Type B pancreatic cell (in vitro differentiated cells): ENCODE measurements at places on chromosomes 3 and 15.

GRCh38 chr3:114234745-114235144 is 2.6 kb downstream of the ZNF80 start:
- no peak overlapping the region for H3K4me3 ChIP-seq
- no peak overlapping the region for H3K27ac ChIP-seq
- DNase-seq = no peak
- no peaks in the 10 kb centered on the region for H3K27me3 ChIP-seq
- no peaks in the 10 kb centered on the region for H3K4me1 ChIP-seq
- H3K36me3 ChIP-seq = no peaks in the 10 kb centered on the region

GRCh38 chr3:122609798-122610559 is 32.5 kb downstream of the PARP15 start:
- no peaks in the 10 kb centered on the region for H3K27me3 ChIP-seq
- no peak overlapping the region for H3K4me3 ChIP-seq
- peak overlapping the region; percentile 11 for H3K27ac ChIP-seq
- no peaks in the 10 kb centered on the region for H3K36me3 ChIP-seq
- H3K4me1 ChIP-seq = no peaks in the 10 kb centered on the region

DNA sequence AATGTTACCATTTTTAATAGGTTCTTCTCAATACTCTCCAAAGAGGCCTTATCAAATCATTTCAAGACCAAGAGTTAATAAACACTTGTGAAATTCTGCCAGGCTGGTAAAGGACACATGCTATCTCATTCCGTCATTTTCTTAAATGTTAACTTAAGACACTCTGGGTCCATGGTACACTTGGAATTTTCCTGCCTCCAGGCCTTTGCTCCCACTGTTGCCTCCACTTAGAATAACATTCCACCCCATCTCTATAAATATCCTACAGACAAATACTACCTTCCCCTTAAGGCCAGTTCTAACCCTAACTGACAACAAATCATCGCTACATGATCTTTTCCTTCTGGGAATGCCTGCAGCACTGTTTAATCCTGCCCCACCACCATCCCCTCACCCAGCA is 24.1 kb downstream of the MAGI1 start:
- no peak for DNase-seq
- peaks cover 35% of the 10 kb centered on the region for H3K4me1 ChIP-seq
- H3K36me3 ChIP-seq = no peaks in the 10 kb centered on the region
- H3K4me3 ChIP-seq = no peak overlapping the region

GRCh38 chr3:51304230-51304629 is 80.9 kb upstream of the MANF start:
- H3K4me3 ChIP-seq = no peak overlapping the region
- H3K27me3 ChIP-seq = no peaks in the 10 kb centered on the region
- H3K27ac ChIP-seq = no peak overlapping the region
- DNase-seq = no peak

DNA sequence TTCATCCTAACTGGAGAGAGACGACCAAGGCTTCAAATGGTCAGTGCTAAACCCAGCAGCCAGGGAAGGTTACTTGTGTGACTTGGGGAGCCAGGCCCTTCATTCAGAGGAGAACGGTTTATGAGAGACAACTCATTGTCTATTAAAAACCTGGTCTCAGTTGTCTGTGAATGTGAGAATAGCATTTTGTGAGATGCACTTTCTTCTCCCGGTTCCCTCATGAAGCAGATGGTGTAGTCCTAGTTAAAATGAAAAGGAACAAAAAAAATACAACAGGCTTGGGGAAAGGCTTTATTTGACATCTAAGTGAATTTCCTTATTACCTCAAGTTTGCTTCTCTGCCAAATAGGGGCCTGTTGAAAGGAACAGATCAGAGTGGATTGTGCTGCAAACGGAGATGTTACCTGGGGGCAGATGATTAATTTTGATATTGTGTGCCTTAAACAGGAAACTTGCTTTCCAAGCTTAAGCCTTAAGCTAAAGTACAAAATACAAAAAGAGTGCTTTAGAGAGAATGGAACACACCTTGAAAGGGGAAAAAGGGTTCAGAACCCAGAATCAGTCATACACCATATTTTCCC is 202.7 kb upstream of the BHLHE40 start:
- no peak for DNase-seq
- H3K27ac ChIP-seq = peak overlapping the region; percentile 95
- H3K27me3 ChIP-seq = no peaks in the 10 kb centered on the region
- peaks cover 30% of the 10 kb centered on the region for H3K4me1 ChIP-seq

DNA sequence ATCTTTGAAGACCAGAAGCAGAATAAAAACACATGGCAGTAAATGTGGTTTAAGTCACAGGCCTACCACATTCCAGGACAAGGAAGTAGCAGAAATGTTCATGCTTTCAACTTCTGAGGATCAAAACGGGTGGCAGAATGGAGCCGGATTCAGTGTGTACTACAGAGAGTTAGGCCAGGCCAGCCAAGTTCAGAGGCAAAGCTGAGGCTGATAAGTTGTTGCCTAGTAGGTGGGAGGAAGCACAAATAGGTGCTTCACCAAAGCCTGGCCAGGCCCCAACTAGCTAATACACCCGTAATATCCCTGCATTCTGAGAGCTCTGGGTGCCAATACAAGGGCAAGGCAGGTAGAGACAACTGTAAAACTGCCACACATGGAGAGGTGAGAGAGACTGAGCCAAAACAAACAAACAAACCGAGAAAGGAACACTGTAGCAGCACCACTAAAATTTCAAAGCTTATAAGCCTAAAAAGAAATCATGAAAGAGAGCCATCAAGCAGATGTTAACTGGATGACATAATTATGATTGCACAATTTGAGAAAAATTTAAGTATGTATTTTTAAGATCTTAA is 156.4 kb upstream of the CBLB start:
- H3K36me3 ChIP-seq = no peaks in the 10 kb centered on the region
- no peaks in the 10 kb centered on the region for H3K4me1 ChIP-seq
- H3K27me3 ChIP-seq = no peaks in the 10 kb centered on the region
- DNase-seq = no peak
- H3K27ac ChIP-seq = no peak overlapping the region
- no peak overlapping the region for H3K4me3 ChIP-seq

GRCh38 chr15:67744331-67745072 is 80.8 kb upstream of the SKOR1 start:
- H3K27me3 ChIP-seq = no peaks in the 10 kb centered on the region
- peak overlapping the region; percentile 75 for H3K27ac ChIP-seq
- H3K4me3 ChIP-seq = peak overlapping the region; percentile 27
- no peaks in the 10 kb centered on the region for H3K36me3 ChIP-seq
- peaks cover 26% of the 10 kb centered on the region for H3K4me1 ChIP-seq

GRCh38 chr15:99239545-99240198 is 9.7 kb downstream of the TTC23 start:
- no peak overlapping the region for H3K4me3 ChIP-seq
- DNase-seq = no peak
- H3K4me1 ChIP-seq = peaks cover 4% of the 10 kb centered on the region
- H3K27me3 ChIP-seq = no peaks in the 10 kb centered on the region

- H3K4me3 ChIP-seq = no peak overlapping the region
- no peak for DNase-seq
- H3K36me3 ChIP-seq = no peaks in the 10 kb centered on the region
- H3K27ac ChIP-seq = no peak overlapping the region
- peaks cover 28% of the 10 kb centered on the region for H3K4me1 ChIP-seq
These were observed 29.4 kb downstream of the TNFAIP8L3 start for GRCh38 chr15:51065261-51065660.

- no peak for DNase-seq
- H3K27me3 ChIP-seq = no peaks in the 10 kb centered on the region
- H3K27ac ChIP-seq = no peak overlapping the region
- H3K36me3 ChIP-seq = no peaks in the 10 kb centered on the region
- no peak overlapping the region for H3K4me3 ChIP-seq
These were observed 274.1 kb upstream of the CTNNB1 start for GRCh38 chr3:40925231-40925630.

GRCh38 chr15:62392376-62392775 is 227.3 kb upstream of the C2CD4B start:
- H3K4me3 ChIP-seq = peak overlapping the region; percentile 96
- peaks cover 8% of the 10 kb centered on the region for H3K27me3 ChIP-seq
- no peak for DNase-seq
- H3K4me1 ChIP-seq = peaks cover 8% of the 10 kb centered on the region

GRCh38 chr3:31503456-31503855 is 29.3 kb upstream of the STT3B start:
- no peak for DNase-seq
- H3K4me3 ChIP-seq = no peak overlapping the region
- peak overlapping the region; percentile 28 for H3K27ac ChIP-seq
- H3K27me3 ChIP-seq = no peaks in the 10 kb centered on the region

GRCh38 chr3:54273791-54274190 is 151.4 kb downstream of the CACNA2D3 start:
- no peak overlapping the region for H3K4me3 ChIP-seq
- peaks cover 4% of the 10 kb centered on the region for H3K4me1 ChIP-seq
- no peak for DNase-seq
- H3K36me3 ChIP-seq = no peaks in the 10 kb centered on the region
- peaks cover 16% of the 10 kb centered on the region for H3K27me3 ChIP-seq

- peaks cover 5% of the 10 kb centered on the region for H3K4me1 ChIP-seq
- no peak overlapping the region for H3K4me3 ChIP-seq
- peak overlapping the region; percentile 62 for H3K27ac ChIP-seq
- H3K27me3 ChIP-seq = no peaks in the 10 kb centered on the region
- H3K36me3 ChIP-seq = peaks cover 35% of the 10 kb centered on the region
These were observed 22.4 kb downstream of the PRKCI start for GRCh38 chr3:170244576-170244975.

DNA sequence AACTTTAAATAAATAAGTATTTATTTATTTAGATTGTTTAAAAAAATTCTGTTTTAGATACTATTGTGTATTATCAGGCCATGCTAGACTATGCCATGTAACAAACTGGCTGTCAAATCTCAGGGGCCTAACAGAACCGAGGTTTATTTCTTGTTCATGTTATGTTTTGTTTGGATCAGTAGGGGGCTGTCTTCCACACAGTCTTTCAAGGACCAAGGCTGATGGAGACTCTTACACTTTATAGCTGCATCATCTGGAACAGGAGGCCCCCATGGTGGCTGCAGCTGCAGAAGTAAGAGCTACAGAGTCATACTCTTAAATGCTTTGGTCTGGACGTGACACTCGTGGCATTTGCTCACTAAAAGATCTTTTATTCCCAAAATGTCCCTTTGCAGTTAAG is 33.0 kb upstream of the ARL14 start:
- no peaks in the 10 kb centered on the region for H3K36me3 ChIP-seq
- no peaks in the 10 kb centered on the region for H3K27me3 ChIP-seq
- no peak overlapping the region for H3K27ac ChIP-seq
- DNase-seq = no peak

DNA sequence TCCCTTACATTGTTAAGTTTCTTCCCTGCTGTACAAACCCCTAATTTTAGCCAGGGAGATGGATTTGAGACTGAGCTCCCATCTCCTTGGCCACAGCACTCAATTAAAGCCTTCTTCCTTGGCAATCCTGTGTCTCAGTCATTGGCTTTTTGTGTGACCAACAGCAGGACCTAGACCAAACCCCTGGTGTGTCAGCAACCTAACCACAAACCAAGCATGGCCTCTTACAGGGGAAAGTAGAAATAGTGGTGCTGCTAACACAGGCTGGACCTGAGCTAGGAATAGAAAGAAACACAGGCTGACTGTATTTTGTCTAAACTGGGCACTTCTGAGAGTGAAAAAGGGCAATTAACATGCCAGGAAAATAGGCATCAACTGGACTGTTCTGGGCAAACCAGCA is 37.9 kb downstream of the PPCDC start:
- no peak overlapping the region for H3K4me3 ChIP-seq
- peaks cover 7% of the 10 kb centered on the region for H3K36me3 ChIP-seq
- H3K4me1 ChIP-seq = peaks cover 28% of the 10 kb centered on the region

GRCh38 chr15:101368861-101369642 is 74.0 kb upstream of the SNRPA1 start:
- DNase-seq = no peak
- H3K36me3 ChIP-seq = no peaks in the 10 kb centered on the region
- peaks cover 8% of the 10 kb centered on the region for H3K27me3 ChIP-seq
- H3K27ac ChIP-seq = no peak overlapping the region
- peaks cover 25% of the 10 kb centered on the region for H3K4me1 ChIP-seq

- no peaks in the 10 kb centered on the region for H3K27me3 ChIP-seq
- no peak for DNase-seq
- no peak overlapping the region for H3K4me3 ChIP-seq
- H3K27ac ChIP-seq = no peak overlapping the region
- H3K4me1 ChIP-seq = no peaks in the 10 kb centered on the region
These were observed 18.6 kb downstream of the CD200R1 start for GRCh38 chr3:112956351-112956750.

GRCh38 chr3:30199855-30200254 is 406.5 kb upstream of the TGFBR2 start:
- no peaks in the 10 kb centered on the region for H3K36me3 ChIP-seq
- no peak for DNase-seq
- H3K27me3 ChIP-seq = no peaks in the 10 kb centered on the region
- H3K4me3 ChIP-seq = no peak overlapping the region
- H3K4me1 ChIP-seq = peaks cover 10% of the 10 kb centered on the region

GRCh38 chr3:104080088-104080626 is 1286.6 kb upstream of the ALCAM start:
- H3K4me1 ChIP-seq = no peaks in the 10 kb centered on the region
- H3K36me3 ChIP-seq = no peaks in the 10 kb centered on the region
- H3K27me3 ChIP-seq = no peaks in the 10 kb centered on the region
- no peak for DNase-seq
- no peak overlapping the region for H3K27ac ChIP-seq

DNA sequence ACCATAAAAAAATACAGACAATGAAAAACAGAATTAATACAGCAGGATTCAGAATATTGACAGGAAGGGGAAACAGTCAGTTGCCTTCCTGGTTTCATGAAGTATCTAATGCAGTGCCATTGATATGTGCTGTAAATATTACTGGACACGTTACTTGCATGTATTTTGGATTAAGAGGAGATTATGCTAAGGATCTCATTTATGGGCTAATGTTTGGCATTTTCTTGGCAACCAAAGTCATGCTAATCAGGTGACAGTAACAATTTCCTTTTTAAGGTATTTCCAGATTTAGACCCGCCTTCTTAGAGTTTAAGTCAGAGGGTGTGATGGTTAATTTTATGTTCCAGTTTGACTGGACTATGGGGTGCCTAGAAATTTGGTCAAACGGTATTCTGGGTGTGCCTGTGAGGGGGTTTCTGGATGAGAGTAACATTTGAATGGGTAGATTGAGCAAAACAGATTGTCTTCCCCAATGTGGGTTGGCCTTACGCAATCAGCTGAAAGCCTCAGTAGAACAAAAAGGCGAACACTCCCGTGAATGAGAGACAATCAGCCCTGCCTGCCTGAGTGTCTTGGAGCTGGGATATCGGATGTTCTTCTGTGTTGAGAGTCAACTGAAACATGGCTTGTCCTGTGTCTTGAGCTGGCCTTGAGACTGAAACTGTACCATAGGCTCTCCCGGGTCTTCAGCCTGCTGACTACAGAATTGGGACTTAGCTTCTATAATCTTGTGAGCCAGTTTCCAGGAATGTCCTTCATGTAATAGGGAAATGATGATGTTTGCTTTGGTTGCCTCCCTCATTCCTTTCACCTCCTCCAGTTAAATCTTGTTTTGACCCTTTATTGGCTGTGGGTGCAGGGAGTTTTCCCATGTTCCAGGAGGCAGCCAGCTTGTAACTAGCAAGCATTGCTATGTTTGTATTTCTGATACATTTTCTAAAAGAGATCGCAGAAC is 10.5 kb downstream of the SQOR start:
- no peaks in the 10 kb centered on the region for H3K36me3 ChIP-seq
- DNase-seq = no peak
- H3K4me3 ChIP-seq = no peak overlapping the region
- H3K27me3 ChIP-seq = peaks cover 10% of the 10 kb centered on the region

GRCh38 chr3:97901313-97902248 is 70.7 kb downstream of the RIOX2 start:
- H3K27me3 ChIP-seq = no peaks in the 10 kb centered on the region
- no peak for DNase-seq
- peaks cover 11% of the 10 kb centered on the region for H3K36me3 ChIP-seq
- peak overlapping the region; percentile 40 for H3K4me3 ChIP-seq
- H3K4me1 ChIP-seq = peaks cover 8% of the 10 kb centered on the region
